AG08395 (cell line): ENCODE measurements at places on chromosomes 3 and 15.

DNA sequence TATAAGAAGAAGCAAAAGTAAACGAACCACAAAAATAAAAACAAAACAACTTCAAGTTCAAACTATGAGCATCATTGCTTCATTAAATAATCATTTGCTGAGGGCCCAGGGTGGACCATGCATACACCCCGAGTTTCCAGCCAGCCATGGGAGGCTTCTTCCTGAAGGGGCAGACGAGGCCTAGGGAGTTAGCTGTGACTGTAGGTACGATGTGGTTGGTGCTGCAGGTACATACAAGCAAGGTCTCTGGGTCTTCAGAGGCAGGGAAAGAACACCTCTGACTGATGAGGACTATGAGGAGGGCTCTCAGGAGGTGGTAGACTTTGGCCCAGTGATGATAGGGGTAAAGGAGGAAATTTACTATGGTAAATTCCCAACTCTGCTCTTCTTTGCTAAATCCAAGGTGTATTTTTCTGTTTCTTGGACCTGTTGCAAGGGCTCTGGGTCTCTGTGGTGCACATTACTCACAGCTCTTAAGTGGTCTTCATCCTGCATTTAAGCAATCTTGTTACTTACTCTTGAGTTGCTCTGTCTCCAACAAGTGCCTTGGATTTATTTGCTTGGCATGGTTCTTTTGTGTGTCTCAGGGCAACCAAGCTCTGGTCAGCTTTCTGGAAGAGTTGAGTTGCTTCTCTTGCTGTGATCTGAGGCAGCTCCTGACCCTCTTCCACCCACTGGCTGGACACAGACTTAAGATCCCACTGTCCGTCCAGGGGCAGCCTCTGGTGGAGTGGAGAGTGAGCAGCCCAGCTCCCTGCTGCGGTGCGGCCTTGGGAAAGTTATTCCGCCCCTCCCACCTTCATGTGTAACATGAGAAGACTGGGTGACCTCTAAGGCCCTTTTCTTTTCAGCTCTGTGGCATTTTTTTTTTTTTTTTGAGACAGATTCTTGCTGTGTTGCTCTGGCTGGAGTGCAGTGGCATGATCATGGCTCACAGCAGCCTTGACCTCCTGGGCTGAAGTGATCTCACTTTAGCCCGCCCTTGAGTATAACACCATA lies 56.1 kb upstream of the KIF23 start:
- no peak for DNase-seq

- no peak for DNase-seq
These were observed 166.1 kb downstream of the ZNF621 start for GRCh38 chr3:40690749-40691451.

DNA sequence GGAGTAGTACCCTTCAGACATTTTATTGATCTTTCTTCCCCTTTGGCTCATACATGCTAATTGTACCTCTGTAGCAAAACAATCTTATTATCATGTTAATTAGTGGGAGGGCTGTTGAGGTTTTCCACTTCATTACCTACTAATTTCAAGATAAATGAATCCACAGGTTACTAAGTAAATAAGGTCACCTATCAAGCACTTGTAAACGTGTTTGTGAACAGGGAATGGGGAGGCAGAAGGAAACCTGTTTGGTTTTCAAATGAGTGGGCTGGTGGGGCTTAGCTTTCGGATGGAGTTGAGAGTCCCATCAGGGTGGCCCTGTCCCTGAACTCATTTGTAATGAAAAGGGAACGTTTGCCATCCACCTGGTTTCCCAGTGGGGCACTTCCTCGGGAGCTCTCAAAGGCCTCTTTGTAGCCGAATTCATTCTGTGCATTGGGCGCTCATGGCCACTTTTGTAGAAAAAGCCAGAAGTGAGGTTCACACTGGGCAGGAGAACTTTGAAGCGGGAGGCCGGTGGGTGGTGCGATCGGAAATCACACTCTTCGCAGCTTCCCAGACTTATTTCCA lies 419.8 kb upstream of the NR2F2 start:
- no peak for DNase-seq

- no peak for DNase-seq
These were observed 32.4 kb upstream of the NMNAT3 start for GRCh38 chr3:139710212-139710611.

DNA sequence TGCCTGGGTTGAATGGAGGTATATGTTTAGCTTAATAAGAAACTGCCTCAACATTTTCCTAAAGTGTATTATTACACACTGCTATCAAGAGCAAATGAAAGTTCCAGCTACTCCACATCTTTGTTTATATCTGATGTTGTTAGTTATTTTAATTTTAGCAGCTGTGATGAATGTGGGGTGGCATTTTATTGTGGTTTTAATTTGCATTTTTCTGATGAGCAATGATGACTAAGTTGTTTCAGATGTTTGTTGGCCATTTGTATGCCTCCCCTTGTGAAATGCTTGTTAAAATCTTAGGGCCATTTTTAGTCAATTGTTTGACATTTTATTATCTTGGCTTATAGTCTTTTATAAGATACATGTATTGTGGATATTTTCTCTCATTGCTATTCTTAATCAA lies 260.4 kb upstream of the SLCO3A1 start:
- peak; percentile 36 for DNase-seq

- DNase-seq = peak; percentile 53
These were observed 170.7 kb downstream of the DIPK2A start for GRCh38 chr3:144142151-144142840.

- no peak for DNase-seq
These were observed 29.9 kb upstream of the SFMBT1 start for GRCh38 chr3:53075743-53076140.
